ENCODE measurements at places on chromosomes 2 and 18.
A peak's percentile ranks its signal among the peaks of the same experiment; 100 is the strongest.

- peak; percentile 44 for DNase-seq
These were observed 6.5 kb downstream of the SULT6B1 start for GRCh38 chr2:37181726-37182684.

- no peak for DNase-seq
These were observed 76.4 kb downstream of the TMEM247 start for GRCh38 chr2:46555646-46556234.

DNA sequence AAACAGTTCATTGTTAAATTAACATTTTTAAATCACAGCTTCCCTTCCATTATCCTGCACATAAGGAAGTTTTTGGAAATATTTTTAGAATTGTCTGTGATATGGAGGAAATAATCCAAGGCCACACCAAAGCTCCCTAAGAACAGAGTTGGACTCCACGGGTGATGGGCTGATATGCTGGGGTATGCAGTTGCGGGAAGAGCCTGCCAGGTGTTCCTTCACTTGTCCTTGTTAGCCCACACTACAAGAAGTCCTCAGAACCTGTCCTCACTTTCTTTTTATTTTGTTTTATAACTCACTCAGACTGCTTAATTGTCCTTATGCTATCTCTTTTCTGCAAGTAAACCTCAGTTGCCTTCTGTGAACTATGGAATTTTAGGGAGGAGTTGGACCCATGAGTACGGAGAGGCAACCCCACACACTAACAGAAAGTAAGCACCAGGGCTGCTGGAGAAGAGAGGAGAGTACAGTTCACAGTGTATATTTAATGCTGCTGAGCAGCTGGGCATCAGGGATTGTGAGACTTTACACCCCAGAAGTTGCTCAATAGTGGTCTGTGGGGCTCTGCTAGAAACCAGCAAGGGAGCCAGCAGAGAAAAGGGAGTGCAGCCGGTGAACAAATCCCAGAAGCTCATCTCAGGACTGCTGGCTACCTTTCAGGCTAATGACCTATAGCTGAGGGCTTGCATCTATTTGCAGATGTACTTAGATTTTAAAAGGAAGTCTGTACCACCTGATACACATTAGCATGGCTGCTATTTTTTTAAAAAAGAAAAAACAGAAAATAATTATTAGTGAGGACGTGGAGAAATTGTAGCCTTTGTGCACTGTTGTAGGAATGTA lies 280.1 kb upstream of the STON1 start:
- DNase-seq = no peak

- DNase-seq = no peak
These were observed 1.0 kb downstream of the NAB1 start for GRCh38 chr2:190649798-190650390.

DNA sequence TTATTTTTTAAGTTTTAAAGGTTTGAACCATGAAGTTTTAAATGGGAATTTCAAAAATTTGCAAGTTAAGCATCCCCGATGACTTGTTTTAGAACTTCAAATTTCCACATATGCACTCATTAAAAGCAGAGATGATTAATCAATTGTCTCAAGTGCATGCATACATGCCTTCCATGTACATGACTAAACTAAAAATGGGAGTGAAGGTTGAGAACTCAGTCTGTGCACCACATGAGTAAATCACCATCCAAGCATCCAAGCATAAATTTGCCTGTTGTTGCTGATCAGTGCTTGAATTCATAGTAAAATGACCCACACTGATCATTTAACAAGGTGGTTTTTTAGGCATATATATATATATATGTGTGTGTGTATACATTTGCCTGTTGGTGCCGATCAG lies 249.8 kb downstream of the ARHGAP15 start:
- no peak for DNase-seq

DNA sequence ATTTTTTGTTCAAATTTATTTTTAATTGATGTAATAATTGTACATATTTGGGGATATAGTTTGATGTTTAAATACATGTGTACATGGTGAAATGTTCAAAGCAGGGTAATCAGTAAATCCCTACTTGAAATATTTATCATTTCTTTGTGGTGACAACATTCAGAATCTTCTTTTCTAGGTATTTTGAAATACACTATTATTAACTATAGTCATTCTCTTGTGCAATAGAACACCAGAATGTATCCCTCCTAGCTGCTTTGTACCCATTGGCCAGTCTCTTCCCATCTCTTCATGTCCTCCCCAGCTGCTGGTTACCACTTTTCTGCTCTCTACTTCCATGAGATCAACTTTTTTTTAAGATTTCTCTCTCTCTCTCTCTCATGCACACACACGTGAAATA lies 126.5 kb downstream of the ZNF407 start:
- DNase-seq = no peak

DNA sequence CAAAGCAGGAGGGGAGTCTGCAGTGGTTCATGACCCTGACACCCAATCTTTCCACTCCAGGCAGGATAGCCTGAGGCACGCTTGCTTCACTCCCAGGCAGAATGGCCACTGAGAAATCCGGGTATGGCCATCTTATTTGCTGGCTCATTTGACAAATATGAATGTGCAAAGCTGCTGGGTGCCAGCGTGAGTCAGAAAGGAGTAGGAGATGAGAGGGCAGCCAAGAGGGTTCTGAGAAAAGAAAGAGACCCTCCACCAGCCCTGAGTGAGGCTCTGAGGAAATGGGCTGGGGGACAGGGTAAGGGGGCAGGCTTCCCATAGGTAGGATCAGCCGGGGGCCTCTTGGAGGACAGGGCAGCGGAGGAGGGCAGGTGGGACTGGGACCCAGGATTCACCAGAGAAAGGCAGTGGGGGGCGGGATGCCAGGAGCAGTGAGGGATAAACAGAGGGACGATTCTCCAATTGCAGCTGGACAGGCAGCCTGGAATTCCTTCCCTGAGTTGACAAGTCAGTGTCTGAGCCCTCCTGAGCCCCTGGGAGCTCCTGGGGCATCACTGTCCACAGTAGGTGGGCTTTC lies 15.2 kb downstream of the RAMP1 start:
- DNase-seq = no peak

- no peak for DNase-seq
These were observed 61.6 kb upstream of the ATP8B1 start for GRCh38 chr18:57864615-57865121.

DNA sequence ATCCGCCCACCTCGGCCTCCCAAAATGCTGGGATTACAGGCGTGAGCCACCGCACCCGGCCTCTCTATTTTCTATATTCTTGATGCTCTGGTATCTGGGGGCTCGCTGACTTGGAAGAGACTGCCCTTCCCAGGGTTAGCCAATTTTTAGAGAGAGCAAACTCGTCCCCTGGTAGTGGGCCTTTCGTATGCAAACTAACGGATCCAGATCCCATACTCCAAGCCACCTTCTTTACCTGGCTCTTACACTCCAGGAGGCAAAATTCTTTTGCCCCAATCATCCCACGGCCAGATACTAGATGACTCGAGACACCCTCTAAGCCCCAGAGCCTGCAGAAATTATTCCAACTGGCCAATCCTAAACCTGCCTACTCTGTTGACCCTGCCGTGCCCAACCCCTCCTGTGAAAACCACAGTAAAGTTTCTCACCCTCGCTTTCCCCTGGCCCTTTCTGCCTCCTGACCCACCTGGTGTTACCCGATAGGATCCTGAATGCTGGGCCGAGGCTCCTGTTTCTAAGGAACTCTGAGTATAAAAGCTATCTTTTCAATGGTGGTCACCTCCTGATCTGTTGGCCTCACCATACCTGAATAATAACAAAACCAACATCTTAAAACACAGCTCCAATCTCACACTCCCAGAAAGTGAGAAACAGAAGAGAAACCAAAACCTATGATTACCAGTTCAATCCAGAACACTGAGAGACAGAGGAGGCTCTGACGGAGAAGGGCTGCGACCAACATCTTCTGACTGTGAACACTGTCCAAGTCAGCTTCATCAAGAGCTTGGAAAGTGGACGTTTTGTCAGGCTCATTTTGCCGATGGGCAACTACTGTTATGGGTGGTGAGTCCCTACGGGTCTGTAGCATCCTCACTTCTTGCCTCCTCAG lies 57.6 kb upstream of the ZNF532 start:
- no peak for DNase-seq

DNA sequence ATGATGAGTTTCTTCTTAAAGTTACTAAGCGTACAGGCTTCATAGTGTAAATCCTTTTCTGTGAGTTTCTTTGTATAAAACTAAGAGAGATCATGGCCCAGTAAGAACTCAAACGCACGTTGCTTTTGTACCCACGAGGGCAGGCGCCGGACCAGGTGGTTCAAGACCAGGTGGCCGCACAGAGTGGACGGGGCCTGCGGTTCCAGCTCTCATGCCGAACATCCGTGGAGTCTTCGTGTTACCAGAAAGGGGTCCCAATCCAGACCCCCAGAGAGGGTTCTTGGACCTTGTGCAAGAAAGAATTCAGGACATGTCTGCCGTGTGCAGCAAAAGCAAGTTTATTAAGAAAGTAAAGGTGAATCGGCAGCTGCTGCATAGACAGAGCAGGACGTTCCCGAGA lies 53.0 kb downstream of the KCNG2 start:
- DNase-seq = no peak

GRCh38 chr2:174901075-174901474 lies 104.1 kb downstream of the CHN1 start:
- no peak for DNase-seq

DNA sequence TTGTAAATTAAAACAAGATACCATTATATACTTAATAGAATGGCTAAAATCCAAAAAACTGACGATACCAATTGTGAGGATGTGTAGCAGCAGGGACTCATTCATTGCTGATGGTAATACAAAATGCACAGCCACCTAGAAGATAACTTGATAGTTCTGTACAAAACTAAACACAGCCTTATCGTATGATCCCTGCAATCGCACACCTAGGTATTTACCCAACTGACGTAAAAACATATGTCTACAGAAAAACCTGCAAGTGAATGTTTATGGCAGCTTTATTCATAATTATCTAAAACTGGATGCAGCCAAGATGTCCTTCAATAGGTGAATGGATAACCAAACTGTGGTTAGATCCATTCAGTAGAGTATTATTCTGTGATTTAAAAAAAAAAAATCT lies 45.5 kb downstream of the TBC1D8 start:
- no peak for DNase-seq

DNA sequence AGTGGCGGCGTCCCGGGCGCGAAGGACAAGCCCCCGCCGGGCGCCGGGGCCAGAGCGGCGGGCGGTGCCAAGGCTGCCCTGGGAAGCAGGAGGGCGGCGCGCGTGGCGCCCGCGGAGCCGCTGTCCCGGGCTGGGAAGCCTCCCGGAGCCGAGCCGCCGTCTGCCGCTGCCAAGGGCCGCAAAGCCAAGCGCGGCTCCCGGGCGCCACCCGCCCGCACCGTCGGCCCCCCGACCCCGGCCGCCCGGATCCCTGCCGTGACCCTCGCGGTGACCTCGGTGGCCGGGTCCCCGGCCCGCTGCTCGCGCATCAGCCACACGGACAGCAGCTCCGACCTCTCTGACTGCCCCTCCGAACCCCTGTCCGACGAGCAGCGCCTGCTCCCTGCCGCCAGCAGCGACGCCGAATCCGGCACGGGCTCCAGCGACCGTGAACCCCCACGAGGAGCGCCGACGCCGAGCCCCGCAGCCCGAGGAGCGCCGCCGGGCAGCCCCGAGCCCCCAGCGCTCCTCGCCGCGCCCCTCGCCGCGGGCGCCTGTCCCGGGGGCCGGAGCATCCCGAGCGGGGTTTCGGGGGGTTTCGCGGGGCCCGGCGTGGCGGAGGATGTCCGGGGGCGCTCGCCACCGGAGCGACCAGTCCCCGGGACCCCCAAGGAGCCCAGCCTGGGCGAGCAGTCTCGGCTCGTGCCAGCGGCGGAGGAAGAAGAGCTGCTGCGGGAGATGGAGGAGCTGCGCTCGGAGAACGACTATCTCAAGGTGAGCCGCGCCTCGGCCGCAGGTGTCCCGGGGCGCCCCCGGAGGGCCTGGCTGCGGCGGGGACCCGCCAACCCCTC lies 820 bp downstream of the MTCL1 start:
- no peak for DNase-seq

DNA sequence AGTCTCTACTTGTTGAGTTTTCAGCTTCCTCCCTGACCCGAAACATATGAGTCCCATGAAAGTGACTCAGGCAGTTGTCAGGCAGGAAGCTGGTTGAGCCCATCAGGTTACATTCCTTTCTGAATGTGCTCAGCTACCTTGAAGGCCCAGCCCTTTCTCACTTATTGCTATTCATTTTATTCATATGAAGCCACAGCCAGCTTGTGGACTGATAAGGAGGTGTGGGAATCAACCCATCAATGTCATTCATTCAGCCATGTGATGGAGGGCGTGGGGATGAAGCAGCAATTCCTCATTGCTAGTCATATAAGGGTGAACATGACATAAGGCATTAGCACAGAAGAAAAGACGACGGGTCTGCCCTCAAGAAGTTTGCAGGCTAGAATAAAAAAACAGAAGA lies 5.3 kb upstream of the VPS4B start:
- DNase-seq = peak; percentile 13

DNA sequence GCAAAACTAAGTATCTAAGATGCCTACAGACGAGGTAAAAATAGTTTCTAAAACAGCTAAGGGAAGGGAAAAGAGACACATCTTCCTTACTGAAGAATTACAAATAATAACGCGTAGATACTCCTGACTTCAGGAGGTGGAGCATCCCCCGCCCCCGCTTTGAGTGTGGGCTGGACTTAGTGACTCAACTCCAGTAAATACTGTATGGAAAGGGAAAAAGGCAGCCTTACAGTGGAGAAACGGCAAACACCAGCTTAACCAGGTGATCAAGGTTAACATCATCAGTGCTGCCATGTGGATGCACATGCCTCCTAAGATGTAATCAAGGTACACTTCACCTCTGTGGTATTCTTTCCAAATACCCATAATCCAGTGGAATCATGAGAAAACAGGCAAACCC lies 47.9 kb downstream of the HADHB start:
- no peak for DNase-seq

DNA sequence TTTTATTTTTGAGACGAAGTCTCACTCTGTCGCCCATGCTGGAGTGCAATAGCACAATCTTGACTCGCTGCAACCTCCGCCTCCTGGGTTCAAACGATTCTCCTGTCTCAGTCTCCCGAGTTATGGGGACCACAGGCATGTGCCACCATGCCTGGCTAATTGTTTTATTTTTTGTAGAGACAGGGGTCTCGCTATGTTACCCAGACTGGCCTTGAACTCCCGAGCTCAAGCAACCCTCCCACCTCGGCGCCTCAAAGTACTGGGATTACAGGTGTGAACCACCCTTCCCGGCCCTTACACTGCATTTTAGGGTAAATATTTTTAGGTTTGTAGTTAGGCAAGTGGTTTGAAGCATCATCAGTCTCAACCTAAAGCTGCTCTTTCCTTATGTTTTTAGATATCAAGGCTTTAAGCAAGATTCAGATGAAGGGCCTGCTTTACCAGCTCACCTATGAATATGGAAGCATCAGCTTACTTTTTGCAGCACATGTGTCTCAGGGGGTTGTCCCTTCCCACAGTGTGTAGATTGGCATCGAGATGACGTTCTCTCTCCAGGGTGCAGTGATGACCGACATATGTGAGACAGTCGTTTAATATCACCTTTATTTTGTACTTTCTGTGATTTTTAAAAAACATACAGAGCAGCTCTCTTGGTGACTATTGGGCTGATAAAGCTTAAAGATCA lies 47.2 kb downstream of the ATIC start:
- DNase-seq = no peak

DNA sequence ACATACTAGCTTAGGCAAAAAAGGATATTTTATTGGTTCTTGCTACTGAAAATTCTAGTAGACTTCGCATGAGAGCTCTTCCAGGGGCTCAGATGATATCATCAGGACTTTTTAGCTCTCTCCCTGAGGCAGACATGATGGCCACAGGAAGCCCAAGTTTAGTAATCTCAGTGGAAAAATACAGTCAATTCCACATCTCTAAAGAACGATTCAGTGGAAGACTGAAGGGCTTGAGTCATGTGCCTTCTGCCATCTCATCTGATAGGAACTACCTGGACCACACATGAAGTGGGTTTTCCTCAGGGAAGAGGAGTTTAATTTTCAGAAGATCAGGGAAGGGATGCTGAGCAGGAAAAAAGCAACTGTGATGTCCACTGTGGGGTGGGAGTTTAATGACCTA lies 117.3 kb downstream of the TTC27 start:
- DNase-seq = no peak
